ENCODE measurements at places on chromosomes 5 and 9.

GRCh38 chr5:116032094-116032517, at the start of gene ARL14EPL:
ARL14EPL (plus strand) TSS chr5:116032472; CDS start chr5:116051466, 18,994 bp downstream.
- DNase-seq = peak; percentile 27

- no peak for DNase-seq
Observed at GRCh38 chr5:164256351-164256750, 750.9 kb downstream of the MAT2B start.

GRCh38 chr9:14309403-14309802, 4.5 kb downstream of the NFIB start:
- DNase-seq = peak; percentile 52

- DNase-seq = no peak
Observed at GRCh38 chr5:175657593-175658271, at the start of gene HRH2. HRH2 (plus strand) TSS chr5:175658071; CDS start chr5:175683234, 25,163 bp downstream.

DNA sequence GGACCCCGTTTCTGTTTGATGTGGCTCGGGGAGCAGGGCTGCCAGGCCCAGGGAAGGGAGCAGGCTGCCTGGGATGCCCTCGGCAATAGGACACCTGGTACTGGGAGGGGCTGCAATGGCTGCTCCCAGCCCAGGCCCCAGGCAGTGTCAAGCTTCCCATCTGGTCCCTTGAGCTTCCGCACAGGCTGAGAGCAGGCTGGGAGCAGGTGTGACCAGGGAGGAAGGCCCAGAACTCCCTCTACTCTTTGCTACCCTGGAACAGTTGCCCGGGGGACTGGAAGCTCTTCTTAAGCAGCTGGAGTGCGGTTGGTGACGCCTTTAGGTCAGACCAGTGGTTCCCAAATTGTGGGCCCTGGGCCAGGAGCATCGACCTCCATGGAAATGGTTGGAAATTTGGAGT, 186.9 kb downstream of the GADD45G start:
- peak; percentile 43 for DNase-seq

DNA sequence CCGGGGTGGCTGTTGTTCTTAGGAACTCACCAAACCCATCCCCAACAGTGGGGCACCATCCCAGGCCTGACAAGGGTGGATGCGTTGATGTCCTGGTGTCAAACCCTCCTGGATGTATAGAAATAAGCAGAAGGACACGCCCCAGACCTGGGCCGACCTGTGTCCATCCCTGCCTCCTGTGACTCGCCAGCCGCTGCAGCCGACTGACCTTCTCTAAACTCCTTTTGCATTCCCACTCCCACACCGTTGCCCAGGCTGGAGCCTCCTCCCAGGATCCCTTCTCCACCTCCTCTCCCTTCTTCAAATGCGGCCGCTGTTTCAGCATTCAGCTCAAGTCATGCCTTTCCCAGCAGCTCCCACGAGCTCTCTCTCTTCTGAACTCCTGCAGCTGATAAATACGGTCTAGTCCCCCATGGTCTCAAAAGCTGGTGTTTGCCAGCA, 213.2 kb upstream of the IER5L start:
- no peak for DNase-seq

- no peak for DNase-seq
Observed at GRCh38 chr5:171288066-171288465, 21.0 kb upstream of the TLX3 start.
